Kidney (tissue), 22 donors: ENCODE measurements at places on chromosomes 5 and 9. TPM values are rescaled to one million over a fixed set of nuclear protein-coding genes. Genes with fewer than 3 reads are reported as not detected.

GRCh38 chr5:6273090-6273735 lies 105.1 kb downstream of the MED10 start:
- no peak overlapping the region for H3K27ac ChIP-seq
- H3K36me3 ChIP-seq, result no peaks in the 10 kb centered on the region
- no peaks in the 10 kb centered on the region for H3K27me3 ChIP-seq
- H3K4me1 ChIP-seq, result no peaks in the 10 kb centered on the region
- H3K4me3 ChIP-seq, result no peak overlapping the region
- DNase-seq, result no peak

DNA sequence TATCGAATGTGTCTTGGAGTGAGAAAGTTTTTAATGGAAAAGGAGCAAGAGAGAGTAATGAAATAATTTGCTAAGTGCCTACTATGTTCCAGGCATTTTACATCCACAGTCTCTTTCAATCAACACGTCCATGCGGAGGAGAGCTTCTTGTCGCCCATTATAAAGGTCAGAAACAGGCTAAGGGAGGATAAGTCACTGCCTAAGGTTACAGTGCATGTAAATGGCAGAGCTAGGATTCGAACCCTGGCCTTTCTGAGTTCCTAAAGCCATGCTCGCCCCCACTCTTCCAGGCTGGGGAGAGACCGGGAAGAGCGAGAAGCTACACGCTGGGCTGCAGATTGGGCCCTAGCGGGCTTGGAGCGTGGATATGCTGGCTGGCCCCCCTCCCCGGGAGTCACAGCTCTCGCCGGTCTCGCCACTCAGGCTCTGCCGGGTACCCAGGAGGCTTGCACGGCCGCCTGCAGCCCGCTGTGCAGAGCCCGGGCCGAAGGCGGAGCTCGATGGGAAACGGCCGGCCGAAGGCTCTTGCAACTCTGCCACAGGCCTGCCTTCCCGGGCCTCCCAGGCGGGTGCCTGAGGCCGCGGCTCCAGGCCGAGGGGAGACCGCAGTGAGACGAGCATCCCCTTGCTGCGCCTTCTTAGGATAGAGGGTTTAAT lies 775 bp upstream of the LHX2 start:
- H3K36me3 ChIP-seq, result no peaks in the 10 kb centered on the region
- peaks cover 64% of the 10 kb centered on the region for H3K27me3 ChIP-seq
- peaks cover 7% of the 10 kb centered on the region for H3K4me1 ChIP-seq
- no peak overlapping the region for H3K4me3 ChIP-seq

DNA sequence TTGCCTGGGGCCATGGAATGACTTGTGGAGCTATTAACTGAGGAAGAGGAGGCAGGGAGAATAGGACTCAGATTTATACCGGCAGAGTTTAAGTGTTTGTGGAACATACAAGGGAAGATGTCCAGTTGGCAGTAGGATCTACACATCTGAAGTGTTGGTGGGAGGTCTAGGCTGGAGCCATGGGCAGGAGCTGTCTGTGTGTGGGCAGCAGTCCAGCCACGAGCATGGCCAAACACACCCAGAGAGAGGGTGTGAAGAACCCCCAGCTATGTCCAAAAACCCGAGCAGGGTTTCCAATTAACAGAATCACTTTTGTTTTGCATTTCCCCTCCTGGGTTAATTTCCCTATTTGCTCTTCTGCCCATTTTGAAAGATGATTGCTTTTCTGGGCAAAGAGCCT lies 393.7 kb downstream of the CDK5RAP2 start:
- no peaks in the 10 kb centered on the region for H3K27me3 ChIP-seq
- DNase-seq, result no peak
- no peak overlapping the region for H3K4me3 ChIP-seq
- H3K36me3 ChIP-seq, result no peaks in the 10 kb centered on the region
- H3K27ac ChIP-seq, result no peak overlapping the region
- H3K4me1 ChIP-seq, result no peaks in the 10 kb centered on the region

DNA sequence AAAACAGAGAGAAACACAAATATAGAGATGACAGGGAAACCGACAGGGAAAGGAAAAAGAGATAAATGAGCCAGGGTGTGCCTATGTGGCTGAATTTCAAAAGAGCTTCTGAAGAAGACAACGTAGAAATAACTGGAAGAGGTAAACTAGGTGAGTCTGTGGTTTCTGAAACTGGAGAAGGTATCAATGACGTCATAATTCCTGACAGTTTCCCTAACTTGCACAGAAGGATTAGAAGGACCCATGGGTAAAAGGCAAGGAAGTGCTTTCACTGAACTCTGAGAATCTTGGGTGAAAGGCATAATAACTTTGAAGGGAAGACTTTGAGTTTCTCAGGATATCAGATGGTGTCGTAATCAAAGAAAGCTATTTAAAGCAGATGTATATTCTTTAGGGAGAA lies 790.8 kb upstream of the NUDT12 start:
- H3K4me1 ChIP-seq, result no peaks in the 10 kb centered on the region
- no peak for DNase-seq
- H3K4me3 ChIP-seq, result no peak overlapping the region
- no peak overlapping the region for H3K27ac ChIP-seq
- H3K27me3 ChIP-seq, result no peaks in the 10 kb centered on the region
- H3K36me3 ChIP-seq, result no peaks in the 10 kb centered on the region

The PCDHA1 gene
- 0.13 TPM for total RNA-seq

DNA sequence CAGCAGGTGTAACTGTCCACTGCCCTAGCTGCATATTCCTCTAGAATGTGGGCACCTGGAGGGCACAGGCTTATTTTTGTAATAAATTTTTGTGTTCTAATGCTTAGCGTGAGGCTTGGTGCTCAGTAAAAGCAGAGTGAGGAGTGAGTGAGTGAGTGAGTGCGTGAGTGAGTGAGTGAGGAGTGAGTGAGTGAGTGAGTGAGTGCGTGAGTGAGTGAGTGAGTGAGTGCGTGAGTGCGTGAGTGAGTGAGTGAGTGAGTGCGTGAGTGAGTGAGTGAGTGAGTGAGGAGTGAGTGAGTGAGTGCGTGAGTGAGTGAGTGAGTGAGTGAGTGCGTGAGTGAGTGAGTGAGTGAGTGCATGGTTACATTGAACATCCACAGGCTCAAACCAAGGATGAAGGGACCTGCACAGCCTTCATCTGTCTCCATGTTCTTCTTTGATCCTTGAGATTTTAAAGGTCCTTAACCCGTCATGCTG lies 371.5 kb downstream of the MED10 start:
- no peaks in the 10 kb centered on the region for H3K4me1 ChIP-seq
- no peaks in the 10 kb centered on the region for H3K27me3 ChIP-seq
- H3K27ac ChIP-seq, result no peak overlapping the region
- no peak overlapping the region for H3K4me3 ChIP-seq
- DNase-seq, result no peak
- no peaks in the 10 kb centered on the region for H3K36me3 ChIP-seq

The WDR38 gene
- 0.31 TPM for total RNA-seq

The MIGA2 gene
- total RNA-seq, result 29.9 TPM

- H3K4me3 ChIP-seq, result no peak overlapping the region
- no peak for DNase-seq
- no peaks in the 10 kb centered on the region for H3K36me3 ChIP-seq
- peaks cover 11% of the 10 kb centered on the region for H3K27me3 ChIP-seq
- no peak overlapping the region for H3K27ac ChIP-seq
Measured at GRCh38 chr5:135192351-135192750, 158.3 kb upstream of the PITX1 start.

DNA sequence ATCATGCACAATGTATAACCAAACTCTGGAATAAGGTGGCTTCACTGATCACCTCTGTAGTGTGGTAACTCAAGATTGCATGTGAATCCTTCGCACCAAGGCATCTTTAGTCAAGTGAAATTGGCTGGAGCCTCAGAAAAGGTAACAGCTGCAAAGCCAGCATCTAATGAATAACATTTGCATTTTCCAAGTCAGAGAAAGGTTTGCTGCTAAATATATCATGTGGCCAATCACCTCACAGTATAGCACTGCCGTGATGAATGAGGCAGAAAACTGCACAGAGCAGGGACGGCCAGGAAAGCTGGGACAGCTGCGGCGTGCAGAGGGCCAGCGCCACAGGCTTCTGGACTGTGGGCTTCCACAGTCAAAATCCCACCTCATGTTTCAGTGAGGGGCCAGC lies 18.5 kb downstream of the MRPS27 start:
- H3K27ac ChIP-seq, result no peak overlapping the region
- no peak for DNase-seq
- H3K4me1 ChIP-seq, result no peaks in the 10 kb centered on the region
- H3K4me3 ChIP-seq, result no peak overlapping the region
- peaks cover 3% of the 10 kb centered on the region for H3K36me3 ChIP-seq

DNA sequence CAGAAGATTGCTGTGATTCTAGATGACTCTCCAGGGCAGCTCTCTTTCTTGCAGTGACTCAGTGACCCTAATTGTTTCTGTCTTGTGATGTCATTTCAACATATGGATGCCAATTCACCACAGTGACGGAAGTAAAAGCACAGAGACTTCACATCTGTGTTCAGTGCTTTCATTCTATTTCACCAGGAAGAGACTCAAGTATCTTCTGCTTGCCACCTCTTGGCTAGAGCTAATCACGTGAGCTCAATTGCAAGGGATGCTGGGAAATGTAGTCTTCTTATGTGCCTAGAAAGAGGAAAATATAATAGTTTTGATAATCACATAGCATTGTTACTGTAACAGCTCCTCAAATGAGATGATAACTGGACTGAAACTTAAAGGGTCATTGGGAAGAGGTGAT lies 453.3 kb upstream of the KLF4 start:
- H3K27ac ChIP-seq, result no peak overlapping the region
- no peaks in the 10 kb centered on the region for H3K4me1 ChIP-seq
- H3K27me3 ChIP-seq, result no peaks in the 10 kb centered on the region
- no peaks in the 10 kb centered on the region for H3K36me3 ChIP-seq

DNA sequence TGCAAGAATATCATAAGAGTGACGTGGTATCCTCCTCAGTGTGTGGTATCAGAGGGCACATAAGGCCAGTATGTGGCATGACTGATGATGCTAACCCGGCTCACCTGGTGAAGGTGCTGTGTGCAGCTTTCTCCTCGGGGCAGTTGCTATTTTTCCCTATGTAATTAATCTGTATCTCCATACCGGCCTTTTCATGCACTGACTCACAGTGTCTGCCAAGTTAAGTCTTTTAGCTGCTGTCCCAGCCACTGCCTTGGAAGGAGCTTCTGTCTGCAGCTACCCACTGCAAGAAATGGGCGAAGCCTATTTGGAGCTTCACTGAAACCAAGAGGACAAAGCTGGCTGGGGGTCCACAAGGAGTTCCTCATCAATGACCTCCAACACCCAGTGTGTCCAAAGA lies 46.0 kb downstream of the NXNL2 start:
- no peak overlapping the region for H3K4me3 ChIP-seq
- no peaks in the 10 kb centered on the region for H3K27me3 ChIP-seq
- no peak overlapping the region for H3K27ac ChIP-seq
- H3K36me3 ChIP-seq, result no peaks in the 10 kb centered on the region
- no peak for DNase-seq
- H3K4me1 ChIP-seq, result no peaks in the 10 kb centered on the region

The SGCD gene
- 2.7 TPM for total RNA-seq

- no peaks in the 10 kb centered on the region for H3K36me3 ChIP-seq
- H3K27me3 ChIP-seq, result no peaks in the 10 kb centered on the region
- no peak overlapping the region for H3K27ac ChIP-seq
- no peak for DNase-seq
- no peak overlapping the region for H3K4me3 ChIP-seq
- no peaks in the 10 kb centered on the region for H3K4me1 ChIP-seq
Measured at GRCh38 chr9:23073136-23073535, 626.5 kb downstream of the DMRTA1 start.

The BAAT gene
- total RNA-seq, result 0.09 TPM

The CENPK gene
- total RNA-seq, result 3.5 TPM

DNA sequence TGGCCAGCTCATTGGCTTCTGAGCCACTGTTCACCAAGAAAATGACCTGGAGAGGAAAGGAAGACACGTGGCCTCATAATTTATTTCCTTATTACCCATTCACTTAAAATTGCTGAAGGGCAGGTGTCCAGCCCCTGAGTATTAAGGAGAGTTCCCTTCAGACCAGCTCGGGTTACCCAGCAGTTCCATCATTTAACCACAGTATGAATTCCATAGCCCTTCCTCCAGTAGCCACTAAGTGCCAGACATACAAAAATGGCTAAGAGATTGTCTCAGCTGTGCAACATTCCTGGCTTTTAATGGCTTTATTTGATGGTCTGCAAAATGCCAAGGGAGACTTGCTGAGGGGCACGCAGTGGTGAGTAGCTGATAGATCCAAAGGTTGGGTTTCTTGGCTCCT lies 12.5 kb downstream of the AGXT2 start:
- no peaks in the 10 kb centered on the region for H3K36me3 ChIP-seq
- no peaks in the 10 kb centered on the region for H3K27me3 ChIP-seq
- no peak for DNase-seq
- no peak overlapping the region for H3K4me3 ChIP-seq

DNA sequence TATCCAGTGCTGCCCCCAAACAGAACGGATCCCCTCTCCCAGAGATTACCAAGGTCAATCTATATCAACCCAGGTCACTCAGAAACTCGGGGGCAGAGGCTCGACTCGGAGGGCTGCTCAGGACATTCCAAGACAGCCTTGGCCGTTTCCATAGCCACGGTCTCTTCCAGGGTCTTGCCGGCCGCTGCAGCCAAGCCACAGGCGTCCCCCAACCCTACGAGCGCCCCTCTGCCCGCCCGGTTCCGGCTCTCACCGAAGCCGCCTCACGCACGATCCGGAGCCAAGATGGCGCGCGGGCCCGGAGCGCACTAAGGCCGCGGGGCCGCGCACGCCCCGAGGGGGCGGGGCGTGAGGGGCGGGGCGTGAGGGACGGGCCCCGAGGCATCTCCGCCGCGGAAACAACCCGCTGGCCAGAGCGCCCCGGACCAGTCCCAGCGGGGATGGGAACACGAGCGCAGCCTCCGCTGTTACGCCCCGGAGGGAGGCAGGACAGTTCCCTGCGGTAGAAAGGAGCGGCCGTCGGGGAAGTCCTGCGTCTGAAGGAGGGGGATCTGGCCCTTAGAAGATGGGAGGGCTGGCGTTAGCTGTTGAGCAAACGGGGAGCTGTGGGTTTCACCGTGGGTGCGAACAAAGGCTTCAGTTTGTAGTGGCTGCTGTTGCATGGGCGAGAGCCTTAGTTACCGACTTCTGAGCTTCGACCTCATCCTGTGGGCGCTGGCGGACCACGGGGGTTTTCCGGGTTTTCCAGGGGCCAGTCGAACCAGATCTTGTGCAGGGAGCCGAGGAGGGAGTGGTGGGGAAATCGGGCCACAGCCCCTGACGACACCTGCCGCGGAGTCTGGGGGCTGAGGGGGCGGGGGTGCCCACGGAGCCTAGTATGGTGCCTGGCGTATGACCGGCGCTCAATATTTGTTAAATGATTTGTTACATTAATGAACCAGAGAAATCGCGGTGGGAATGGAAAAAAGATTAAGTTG lies at the start of gene RPP25L:
Gene RPP25L (minus strand): TSS at position 287 of the 977 bp plus-strand sequence. CDS start 801 bp downstream, outside the sequence.
- H3K27me3 ChIP-seq, result no peaks in the 10 kb centered on the region
- peaks cover 15% of the 10 kb centered on the region for H3K4me1 ChIP-seq
- peak; percentile 96 for DNase-seq
- H3K4me3 ChIP-seq, result peak within 1 kb of the TSS; percentile 88
- peaks cover 4% of the 10 kb centered on the region for H3K36me3 ChIP-seq
- peak within 1 kb of the TSS; percentile 57 for H3K27ac ChIP-seq

GRCh38 chr5:109844148-109844547 lies 154.4 kb downstream of the MAN2A1 start:
- H3K27ac ChIP-seq, result no peak overlapping the region
- H3K4me3 ChIP-seq, result no peak overlapping the region
- DNase-seq, result no peak
- H3K27me3 ChIP-seq, result no peaks in the 10 kb centered on the region
- H3K4me1 ChIP-seq, result no peaks in the 10 kb centered on the region
- peaks cover 7% of the 10 kb centered on the region for H3K36me3 ChIP-seq
